Fibroblast of skin of right quadriceps (primary cell): ENCODE measurements at places on chromosomes 2 and 18.

DNA sequence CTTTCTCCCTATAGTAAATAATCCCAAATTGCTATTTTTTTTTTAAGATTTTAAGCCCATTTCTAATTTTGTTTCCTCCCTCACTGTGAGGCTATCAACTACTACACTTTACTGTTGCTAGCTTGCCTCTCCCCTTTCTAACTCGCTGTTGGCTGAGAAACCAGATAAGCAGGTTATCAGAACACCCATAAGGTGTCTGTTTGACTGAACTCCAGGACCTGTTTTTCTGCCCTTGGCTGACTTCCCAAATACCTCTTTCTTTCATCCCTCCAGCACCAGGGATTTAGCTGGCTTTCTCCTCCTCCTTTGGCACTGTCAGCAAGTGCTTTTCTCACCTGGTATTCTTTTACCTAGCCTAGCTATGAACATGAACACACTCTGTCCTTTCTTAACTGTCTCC lies 11.1 kb downstream of the TRAK2 start:
- DNase-seq = no peak

- DNase-seq = no peak
Measured at GRCh38 chr2:46537624-46538295, 58.4 kb downstream of the TMEM247 start.

GRCh38 chr2:161695225-161695624 lies 71.0 kb downstream of the SLC4A10 start:
- no peak for DNase-seq

- DNase-seq = no peak
Measured at GRCh38 chr2:170202437-170202836, 24.5 kb downstream of the MYO3B start.

GRCh38 chr18:63162271-63163014 lies 157.1 kb downstream of the BCL2 start:
- peak; percentile 74 for DNase-seq
